ENCODE measurements at places on chromosomes 4 and X.

DNA sequence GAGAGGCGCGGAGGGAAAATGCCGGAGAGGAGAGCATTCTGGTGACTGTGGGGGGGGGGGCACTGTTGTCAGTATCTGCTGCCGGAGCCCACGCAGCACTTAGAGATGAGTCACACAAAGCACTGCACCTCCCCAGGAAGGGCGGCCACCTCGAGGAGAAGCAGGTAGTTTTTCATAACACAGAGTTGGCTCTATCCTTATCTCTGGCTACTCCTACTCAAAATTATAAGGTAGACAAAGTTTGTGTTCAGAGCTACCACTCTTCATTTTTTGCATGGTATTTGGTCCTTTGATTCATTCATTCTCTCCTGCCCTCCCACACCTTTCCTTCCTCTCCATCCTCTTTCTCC lies 76.2 kb upstream of the SCOC start:
- DNase-seq: no peak

- no peak for DNase-seq
Observed at GRCh38 chrX:78754917-78755316, 7.4 kb downstream of the LPAR4 start.

DNA sequence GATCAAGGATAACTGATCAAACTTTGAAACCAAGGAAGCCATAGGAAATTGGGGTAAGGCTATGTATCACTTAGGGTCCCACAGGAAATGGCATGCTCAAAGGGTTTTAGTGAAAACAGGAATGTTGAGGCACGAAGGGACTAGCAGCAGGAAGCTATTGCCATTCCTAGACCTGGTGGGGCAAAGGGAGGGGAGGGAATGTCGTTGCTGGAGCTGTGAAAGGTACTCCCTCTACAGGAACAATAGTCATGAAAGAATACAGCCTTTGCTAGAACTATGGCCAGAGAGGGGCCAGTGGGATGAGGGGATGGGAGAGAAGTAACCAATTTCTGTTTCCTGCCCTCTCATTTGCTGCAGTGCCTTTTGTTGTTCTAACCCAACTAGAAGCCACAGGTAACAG lies 11.9 kb downstream of the REPS2 start:
- no peak for DNase-seq

GRCh38 chrX:21656587-21657317 lies 1.4 kb downstream of the KLHL34 start:
- DNase-seq: no peak

DNA sequence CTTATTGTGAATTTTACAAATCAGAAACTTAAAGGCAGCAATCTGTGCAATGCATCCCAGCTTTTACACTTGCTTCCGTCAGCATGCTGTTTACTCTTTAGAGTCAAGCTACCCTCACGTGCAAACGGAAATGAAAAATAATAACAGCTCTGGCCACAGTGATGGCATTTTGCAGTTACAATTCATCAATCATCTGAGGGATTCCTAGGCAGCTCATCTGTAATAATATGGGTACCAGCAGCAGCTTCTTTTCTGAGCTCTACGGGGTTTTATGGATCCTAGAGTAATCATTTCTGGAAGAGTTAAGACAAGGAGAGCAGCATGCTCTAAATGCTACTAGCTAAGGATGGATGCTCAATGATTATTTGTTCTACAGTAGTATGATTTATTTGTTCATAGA lies 313.6 kb downstream of the AFF2 start:
- no peak for DNase-seq

DNA sequence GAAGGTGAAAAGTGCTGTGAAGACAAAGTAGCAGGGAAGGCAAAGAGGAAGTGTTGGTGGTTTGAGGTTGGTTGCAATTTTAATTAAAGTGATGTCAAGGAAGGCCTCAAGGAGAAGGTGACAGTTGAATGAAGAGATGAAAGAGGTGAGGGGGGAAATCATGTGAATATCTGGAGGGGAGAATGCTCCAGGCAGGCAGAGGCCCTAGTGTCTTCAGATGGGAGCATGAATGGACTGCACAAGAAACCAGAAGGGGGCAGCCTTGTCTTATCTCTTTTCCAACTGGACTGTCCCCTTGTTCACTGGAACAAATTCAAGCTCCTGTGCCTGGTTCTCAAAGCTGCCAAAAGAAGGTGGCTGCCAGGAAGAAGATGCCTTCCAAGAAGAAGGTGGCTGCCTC lies 68.4 kb downstream of the MAOB start:
- no peak for DNase-seq

DNA sequence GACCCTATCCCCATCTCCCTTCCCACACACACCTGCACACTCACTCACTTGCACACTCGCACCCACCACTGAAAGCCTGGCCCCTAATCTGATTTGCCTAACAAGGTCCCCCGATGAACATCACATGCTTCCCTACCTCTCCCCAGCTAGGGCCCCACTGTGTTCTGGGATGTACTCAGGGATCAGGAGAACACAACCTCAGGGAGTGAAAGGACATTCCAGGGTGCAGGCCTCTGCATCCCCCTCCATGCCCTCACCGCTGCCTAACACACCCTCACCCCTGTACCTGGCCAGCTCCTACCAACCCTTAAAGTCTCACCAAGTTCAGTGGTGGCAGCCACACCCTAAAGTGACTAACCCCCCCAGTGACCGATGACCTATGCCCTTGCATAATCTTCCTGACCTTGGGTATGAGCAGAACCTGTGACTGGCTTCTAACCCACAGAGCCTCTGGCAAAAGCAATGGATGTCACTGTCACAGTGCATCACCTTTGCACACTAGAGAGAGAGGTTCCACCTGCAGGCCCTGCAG lies 2.4 kb upstream of the AFAP1 start:
- no peak for DNase-seq

DNA sequence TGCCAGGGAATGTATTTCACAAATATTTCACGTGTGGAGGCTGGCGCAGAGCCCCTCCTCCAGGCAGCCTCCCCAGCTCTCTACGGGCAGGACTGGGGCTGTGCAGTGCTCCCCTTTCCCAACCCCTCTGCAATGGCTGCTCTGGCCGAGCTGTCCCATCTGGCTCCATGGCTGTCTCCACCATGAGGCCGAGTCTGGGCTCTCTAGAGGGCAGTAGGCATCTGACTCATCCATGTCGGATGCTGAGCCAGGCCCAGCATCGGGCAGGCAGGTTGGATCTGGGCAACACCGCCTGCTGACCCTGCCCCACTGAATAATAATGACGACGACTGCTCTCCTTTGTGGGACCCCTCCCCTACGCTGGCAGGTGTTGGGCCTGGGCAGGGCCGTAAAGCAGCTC lies 11.0 kb upstream of the SH3TC1 start:
- no peak for DNase-seq

- no peak for DNase-seq
Observed at GRCh38 chr4:15888515-15888914, 50.0 kb downstream of the FGFBP1 start.

DNA sequence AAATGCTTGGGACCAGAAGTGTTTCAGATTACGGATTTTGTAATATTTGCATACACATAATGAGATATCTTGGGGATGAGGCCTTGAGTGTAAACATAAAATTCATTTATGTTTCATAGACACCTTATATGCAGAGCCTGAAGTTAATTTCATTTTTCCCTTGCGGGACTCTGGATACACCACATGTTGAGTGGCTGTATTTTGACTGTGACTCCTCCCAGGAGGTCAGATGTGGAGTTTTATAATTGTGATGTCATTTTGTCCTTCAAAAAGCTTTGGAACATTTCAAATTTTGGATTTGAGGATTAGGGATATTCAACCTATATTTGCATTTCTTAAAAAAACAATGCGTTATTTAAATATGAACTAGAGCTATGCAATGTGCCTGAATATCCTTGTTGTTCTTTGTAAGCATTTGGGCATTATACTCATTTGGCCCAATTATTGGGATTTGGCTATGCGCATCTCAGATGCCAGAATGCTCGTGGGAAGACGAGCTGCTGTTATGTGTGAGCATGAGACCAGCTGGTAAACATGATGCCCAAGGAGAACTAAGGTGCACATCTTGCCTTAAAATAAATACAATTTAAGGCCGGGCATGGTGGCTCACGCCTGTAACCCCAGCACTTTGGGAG lies 223.0 kb upstream of the STS start:
- DNase-seq: no peak
